Effector CD4-positive, alpha-beta T cell (primary cell): ENCODE measurements at places on chromosomes 3 and 15.

DNA sequence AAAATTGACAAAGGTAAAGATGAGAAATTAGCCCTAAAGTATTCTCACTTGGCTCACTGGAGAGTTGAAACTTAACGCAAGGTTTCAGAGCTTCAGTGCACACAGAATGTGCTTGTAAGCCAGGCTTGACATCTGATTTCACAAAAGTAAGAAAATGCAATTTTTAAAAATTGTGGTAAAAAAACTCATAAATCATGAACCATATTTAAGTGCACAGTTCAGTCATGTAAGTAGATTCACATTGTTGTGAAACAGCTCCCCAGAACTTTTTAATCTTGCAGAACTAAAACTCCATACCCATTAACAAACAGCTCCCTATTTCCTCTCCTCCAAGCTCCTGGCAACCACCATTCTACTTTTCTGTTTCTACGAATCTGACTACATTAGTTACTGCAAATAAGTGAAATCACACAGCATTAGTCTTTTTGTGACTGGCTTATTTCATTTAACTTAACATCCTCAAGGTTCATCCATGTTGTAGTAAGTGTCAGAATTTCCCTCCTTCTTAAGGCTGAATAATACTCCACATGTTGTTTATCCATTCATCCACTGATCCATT lies 14.5 kb downstream of the RTP3 start:
- DNase-seq = no peak

- no peak for DNase-seq
Measured at GRCh38 chr15:83306561-83306960, 22.1 kb upstream of the BNC1 start.

GRCh38 chr3:189703865-189704264 lies 72.7 kb downstream of the TP63 start:
- DNase-seq = no peak

DNA sequence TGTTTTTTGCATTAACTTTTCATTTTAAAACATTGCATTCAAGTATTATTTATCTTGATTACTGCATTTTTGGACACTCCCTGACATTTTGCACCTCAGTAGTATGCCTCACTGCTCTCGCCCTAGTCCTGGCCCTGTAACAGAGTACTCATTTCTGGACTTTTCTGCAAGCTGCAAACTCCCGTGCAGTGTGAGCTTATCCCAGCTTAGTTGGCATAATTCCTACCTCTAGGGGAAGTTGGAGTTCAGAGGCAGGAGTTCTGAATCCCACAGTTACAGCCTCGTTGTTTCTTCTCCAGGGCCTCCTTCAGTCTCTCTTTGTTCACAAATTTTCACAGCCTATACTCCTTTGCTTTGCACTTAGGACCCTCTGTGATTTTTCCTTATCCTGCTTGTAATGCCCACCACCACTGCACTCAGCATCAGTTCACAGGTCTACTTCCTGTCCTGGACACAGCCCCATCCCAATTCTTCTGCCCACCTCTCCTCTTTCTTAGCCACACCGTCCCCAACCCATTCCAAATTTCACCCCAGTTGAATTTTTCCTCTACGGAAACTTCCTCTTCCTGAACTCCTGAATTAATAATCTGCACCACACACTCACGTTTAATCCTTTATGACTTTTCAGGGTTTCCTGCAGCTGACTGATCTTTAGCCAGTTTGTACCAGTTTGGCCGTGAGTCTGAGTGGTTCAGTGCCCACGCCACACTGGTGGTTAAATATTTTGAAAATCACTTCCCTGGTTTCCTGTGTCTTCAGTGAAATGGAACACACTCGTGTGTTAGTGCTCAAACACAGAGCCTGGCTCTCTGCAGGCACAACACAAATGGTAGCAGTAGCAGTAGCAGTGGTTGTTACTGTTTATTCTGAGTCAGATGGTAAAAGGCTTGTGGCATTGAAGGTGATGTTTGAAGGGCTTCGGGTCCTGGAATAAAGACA lies 6.3 kb upstream of the CTSH start:
- no peak for DNase-seq

GRCh38 chr15:63156755-63157117 lies 541 bp downstream of the RPS27L start:
- DNase-seq = peak; percentile 3

GRCh38 chr3:178960181-178960580 lies 111.4 kb downstream of the ZMAT3 start:
- DNase-seq = no peak

GRCh38 chr3:47645551-47645950 lies 66.9 kb upstream of the CSPG5 start:
- no peak for DNase-seq

GRCh38 chr15:27454281-27455075 lies 483.5 kb downstream of the GABRG3 start:
- no peak for DNase-seq

DNA sequence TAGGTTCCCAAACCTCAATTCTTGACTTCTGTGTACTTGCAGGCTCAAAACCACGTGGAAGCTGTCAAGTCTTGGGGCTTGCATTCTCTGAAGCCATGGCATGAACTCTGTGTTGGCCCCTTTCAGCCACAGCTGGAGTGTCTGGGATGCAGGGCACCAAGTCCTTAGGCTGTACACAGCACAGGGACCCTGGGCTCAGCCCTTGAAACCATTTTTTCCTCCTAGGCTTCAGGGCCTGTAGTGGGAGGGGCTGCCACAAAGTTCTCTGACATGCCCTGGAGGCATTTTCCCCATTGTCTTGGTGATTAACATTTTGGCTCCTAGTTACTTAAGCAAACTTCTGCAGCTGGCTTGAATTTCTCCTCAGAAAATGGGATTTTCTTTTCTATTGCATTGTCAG lies 135.4 kb downstream of the ATG7 start:
- no peak for DNase-seq

GRCh38 chr3:10519236-10519635 lies 13.8 kb upstream of the ATP2B2 start:
- no peak for DNase-seq

GRCh38 chr3:186280737-186281136 lies 81.3 kb downstream of the DGKG start:
- no peak for DNase-seq

GRCh38 chr15:25990220-25990619 lies 127.1 kb upstream of the ATP10A start:
- no peak for DNase-seq

GRCh38 chr3:107674371-107674770 lies 151.6 kb downstream of the BBX start:
- no peak for DNase-seq

GRCh38 chr3:86960550-86960949 lies 30.4 kb downstream of the VGLL3 start:
- no peak for DNase-seq

- DNase-seq = no peak
Measured at GRCh38 chr15:71281256-71281655, 166.0 kb downstream of the THSD4 start.

DNA sequence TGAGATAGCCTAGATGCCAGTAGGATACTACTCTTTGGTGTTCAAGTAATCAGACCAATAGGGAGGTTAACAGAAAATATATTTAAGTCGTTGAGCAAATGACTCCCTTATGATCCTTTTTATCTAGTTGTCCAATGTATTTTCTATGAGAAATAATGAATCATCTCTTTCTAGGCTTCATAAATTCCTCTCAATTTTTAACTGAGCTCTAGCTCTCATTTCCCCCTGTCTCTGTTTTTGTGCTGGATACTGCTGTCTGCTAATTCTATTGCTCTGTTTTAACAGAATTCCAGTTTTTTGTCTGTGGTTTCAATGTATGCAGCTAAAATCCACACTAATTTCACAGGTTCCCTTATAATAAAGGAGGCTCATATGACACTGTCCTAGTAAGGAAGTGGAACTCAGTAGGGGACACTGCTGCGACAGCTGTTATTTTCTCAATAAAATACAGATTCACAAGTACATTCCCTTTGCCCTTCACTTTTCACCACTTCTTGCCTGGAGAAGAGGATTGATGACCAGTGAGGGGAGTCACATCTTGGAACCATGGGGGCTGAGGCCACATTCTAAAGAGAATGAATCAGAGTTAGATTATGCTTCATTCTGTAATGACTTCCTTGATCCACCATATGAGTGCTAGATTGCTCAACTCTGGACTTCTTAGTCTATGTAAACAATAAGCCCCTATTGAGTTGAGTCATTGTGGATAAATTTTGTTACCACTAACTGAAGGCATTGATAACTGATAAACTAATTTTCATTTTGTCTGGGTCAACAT lies 558.7 kb upstream of the KCNMB2 start:
- no peak for DNase-seq

DNA sequence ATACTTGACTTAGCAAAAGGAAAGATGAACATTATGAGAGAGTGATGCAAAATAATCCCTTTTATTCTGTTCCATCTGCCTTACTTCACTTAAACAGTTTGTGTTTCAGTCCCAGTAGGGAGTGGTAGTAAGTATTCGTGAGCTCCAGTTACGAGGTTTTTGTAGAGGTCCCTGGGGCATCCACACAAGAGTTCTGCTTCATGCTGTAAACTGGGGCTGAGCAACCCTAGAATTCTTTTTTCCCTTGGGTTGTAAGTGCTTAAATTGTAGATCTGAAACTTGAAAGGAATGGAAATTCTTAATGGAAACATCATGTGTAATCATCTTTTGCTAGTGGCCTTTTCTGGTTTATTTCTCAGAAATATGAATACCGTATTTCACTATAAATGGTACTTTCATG lies 79.5 kb downstream of the SEMA6D start:
- DNase-seq = no peak

DNA sequence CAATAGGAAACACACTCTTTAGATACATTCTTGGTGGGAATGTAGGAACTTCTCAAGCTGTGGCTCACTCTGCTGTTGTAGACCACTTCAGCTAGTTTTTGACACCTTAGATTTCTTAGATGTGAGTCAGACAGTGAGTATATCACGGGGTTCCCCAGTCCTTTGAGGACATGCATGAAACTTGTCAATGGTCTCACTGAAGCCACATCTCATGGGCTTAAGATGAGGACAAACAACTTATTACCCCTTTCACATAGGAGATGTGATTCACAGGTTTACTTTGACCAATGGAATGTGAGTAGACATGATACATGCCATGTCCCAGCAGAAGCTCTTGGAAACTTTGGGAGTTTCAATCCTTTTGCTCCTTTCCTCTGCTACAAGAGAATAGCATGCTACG lies 325.5 kb downstream of the CHST2 start:
- DNase-seq = no peak

GRCh38 chr3:58157700-58158099 lies 53.1 kb downstream of the DNASE1L3 start:
- no peak for DNase-seq

GRCh38 chr15:98981851-98982722 lies 25.5 kb downstream of the PGPEP1L start:
- DNase-seq = no peak
